Activated T-cell treated with anti-CD3 and anti-CD28 coated beads, Interleukin-2, amount 50 U/mL, for 24 hours (primary cell): ENCODE measurements at places on chromosomes 6 and 20.
A peak's percentile ranks its signal among the peaks of the same experiment; 100 is the strongest.

GRCh38 chr6:123022975-123023374 lies 26.9 kb downstream of the CLVS2 start:
- no peak for DNase-seq

GRCh38 chr6:170026751-170027646 lies 263.9 kb downstream of the DLL1 start:
- peak; percentile 14 for DNase-seq

DNA sequence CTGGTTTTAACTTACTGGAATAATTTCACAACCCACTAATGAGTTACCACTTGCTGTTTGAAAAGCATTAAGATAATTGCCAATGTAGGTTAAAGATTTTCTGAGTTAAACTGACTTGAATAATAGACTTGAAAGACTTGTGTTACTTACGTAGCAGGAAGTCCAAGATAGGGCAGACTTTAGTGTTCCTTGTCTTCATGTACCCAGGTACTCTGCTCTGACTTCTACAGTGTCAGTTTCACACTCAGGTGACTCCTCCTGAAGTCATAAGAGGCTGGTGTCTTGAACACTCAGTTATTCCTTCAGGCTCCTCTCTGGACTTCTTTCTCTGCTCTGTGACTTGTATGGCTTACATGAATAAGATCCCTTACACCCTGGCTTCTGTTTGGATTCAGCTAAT lies 76.3 kb upstream of the SGK1 start:
- no peak for DNase-seq

DNA sequence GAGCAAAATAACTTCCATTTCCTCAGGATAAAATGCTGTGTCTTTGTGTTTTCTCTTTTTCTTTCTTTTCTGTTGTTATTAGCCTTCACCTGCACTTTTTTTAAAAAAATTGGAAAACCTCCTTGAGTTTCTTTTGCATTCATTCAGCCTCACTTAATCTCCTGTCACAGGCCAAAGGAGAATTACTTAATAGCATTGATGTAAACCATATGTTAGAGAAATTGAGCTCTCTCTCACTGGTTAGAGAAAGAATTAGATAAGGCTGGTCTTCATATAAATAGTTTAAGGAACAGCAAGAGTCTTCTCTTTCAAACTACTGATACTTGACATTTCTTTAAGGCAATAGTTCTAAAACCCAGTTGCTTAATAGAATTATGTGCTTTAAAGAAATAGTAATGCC lies 564.2 kb downstream of the TFAP2B start:
- no peak for DNase-seq

- DNase-seq: peak; percentile 66
Observed at GRCh38 chr20:52190437-52191131, 995 bp downstream of the ZFP64 start.

GRCh38 chr6:28480253-28480932 lies 35.2 kb downstream of the GPX6 start:
- no peak for DNase-seq

- DNase-seq: no peak
Observed at GRCh38 chr6:47034926-47035325, 7.2 kb downstream of the ADGRF1 start.

- DNase-seq: no peak
Observed at GRCh38 chr6:167240034-167240541, 51.0 kb upstream of the UNC93A start.

- DNase-seq: no peak
Observed at GRCh38 chr20:63191400-63191799, 24.5 kb downstream of the YTHDF1 start.

DNA sequence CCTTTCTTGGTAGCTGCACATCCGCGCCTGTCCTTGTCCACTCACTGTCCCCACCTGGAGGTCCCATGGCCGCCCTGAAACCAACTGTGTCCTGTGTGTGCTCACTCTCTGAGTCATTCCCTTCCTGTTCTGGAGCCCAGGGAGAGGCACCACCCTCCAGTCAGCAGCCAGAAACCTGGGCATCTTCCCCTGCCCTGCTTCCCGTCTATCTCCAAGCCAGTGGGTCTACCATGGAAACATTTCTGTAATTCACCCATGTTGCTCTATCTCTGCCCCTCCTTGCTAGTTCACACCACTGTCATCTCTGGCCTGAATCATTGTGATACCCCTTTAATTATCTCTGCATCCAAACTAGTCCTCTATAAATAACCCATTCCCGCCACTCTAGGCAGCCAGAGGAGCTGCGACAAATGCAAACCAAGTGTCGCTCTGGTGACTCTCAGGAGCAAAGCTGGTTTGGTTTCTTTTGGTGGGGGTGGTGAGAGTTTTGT lies 28.8 kb upstream of the SYNJ2 start:
- no peak for DNase-seq

- DNase-seq: no peak
Observed at GRCh38 chr20:36501367-36502006, 39.8 kb upstream of the MYL9 start.

GRCh38 chr6:35402136-35402855 lies 49.8 kb upstream of the FANCE start:
- no peak for DNase-seq

GRCh38 chr20:3813848-3814581 lies 6.3 kb upstream of the AP5S1 start:
- peak; percentile 45 for DNase-seq

DNA sequence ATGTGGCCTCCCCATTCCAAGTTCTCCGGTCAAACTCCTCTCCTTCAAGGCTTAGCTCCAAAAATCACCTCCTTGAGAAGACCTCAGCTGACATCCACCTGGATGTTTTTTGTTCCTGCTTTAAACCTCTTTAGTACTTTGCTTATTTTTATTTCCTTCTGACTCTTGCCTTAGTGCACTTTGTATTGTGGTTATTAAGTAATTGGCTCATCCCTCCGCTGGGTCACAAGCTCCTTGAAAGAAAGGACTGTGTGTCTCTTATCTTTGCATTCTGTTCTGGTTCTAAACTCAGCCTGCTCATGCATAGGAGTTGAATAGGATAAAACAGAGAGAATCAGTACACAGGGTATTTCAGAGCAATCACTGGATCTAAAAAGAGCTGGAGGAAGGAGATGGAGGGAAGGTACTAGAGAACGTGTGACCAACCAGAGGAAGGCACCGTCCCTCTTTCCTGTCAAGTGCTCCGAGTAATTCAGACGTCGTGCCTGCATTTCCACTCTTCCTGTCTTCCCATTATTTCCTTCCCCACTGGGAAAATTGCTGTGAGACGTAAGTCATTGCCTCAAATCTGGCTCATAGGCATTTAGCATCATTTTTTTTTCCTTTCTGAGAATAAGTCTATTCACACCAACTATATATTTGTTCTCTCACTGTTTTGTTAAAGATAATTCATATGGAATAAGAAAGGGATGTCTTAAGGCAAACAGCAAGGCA lies 59.7 kb upstream of the GLP1R start:
- DNase-seq: no peak

DNA sequence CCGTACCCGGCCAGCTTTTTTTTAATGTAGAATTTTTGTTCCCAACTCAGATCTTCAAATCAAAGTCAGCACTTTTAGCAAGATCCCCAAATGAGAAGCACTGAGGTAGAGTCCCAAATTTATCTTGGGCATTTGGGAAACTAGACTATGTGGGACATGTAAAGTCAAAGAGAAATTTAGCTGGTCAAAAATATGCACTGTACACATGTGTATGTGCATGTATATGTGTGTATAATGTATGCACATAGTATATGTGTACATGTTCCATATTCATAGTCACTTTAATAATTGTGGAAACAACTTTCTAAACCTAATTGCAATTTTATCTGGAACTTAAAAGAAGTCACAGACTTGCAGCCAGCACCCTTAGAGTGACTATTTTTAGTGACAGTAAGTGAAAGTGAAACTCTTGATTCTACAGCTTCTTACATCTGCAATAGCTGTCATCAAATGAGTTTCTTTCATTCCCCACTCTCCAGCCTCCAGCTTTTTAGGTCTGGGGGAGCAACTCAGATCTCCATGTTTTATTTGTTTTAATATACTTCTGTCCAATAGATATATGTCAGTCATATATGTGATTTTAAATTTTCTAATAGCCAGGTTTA lies 53.6 kb downstream of the CDC40 start:
- no peak for DNase-seq

- no peak for DNase-seq
Observed at GRCh38 chr6:41599015-41599851, 39.0 kb upstream of the MDFI start.

DNA sequence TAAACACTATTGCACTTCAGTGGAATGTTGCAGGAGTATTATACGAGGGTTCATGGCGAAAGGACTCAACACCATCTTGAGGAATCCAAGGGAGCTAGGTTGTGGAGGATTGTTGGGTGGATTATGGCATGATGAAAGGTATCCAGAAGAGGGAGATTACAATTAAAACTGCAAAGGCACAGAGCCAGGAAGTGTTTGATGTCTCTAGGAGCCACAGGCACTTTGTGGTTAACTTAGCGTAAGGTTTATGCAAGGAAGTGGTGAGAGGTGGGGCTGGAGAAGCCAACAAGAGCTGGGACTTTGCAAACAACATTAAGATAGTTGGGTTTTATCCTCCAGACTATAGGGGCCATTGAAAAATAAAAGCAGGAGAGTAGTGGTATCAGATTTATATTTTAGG lies 86.6 kb upstream of the TPD52L1 start:
- DNase-seq: no peak

- DNase-seq: no peak
Observed at GRCh38 chr20:49872056-49872455, 43.3 kb downstream of the SPATA2 start.

- peak; percentile 69 for DNase-seq
Observed at GRCh38 chr20:45406260-45407066, 1.6 kb upstream of the DBNDD2 start.

DNA sequence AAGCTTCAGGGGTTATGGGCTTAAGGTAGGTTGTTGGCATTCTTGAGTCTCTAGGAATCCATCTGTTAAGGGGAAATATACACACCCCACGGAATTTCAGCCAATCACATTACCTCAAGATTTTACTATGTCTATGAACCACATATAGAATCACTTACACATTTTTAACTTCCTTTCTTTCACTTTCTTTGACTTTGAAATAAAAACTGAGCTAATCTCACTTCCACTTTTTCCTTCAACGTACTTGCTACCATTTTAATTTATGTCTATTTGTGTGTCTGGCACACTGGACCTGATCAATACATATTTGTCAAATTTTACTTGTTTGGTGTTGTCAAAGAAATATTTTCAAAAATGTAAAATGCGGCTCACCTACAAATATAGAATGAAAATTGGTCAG lies 545.4 kb upstream of the JAG1 start:
- DNase-seq: no peak
